ENCODE measurements at places on chromosomes 2 and 18.
A peak's percentile ranks its signal among the peaks of the same experiment; 100 is the strongest.

- DNase-seq: no peak
These were observed 279.7 kb downstream of the MBD2 start for GRCh38 chr18:53944721-53945120.

GRCh38 chr18:63564021-63564420, 21.9 kb downstream of the SERPINB12 start:
- DNase-seq: no peak

GRCh38 chr18:73511771-73512503, 635.7 kb downstream of the FBXO15 start:
- DNase-seq: no peak

- DNase-seq: peak; percentile 54
These were observed 90.2 kb downstream of the FAM161A start for GRCh38 chr2:61763605-61764034.

DNA sequence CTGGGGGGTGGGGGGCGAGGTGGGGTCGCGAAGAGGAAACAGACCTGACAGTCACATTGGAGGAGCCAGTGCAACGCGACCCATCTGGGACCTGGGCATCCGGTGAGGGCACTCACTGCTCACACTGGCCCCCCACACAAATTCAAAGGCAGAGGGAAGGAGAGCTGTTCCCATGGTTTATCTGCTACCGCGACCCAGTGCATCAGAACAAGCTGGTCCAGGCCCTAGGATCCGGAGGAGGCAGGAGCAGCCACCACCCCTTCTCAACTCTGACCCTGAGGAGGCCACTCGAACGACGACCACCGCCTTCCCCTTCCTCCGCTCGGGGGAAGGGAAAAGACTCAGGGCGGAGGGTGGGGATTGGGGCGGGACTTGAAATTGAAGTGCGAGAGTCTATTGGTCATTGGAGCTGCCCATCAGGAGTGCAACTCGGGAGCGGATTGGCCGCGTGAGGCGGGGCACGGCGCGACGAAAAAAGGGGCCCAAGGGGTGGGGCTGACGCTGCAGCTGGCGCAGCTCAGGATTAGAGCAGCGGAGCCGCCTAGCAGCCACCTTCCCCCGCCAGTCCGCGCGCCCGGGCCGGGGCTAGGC, at the start of gene CDK5R2:
Gene CDK5R2 (plus strand): TSS at position 526 of the 591 bp plus-strand sequence. CDS start 155 bp downstream, outside the sequence.
- DNase-seq: peak; percentile 16

DNA sequence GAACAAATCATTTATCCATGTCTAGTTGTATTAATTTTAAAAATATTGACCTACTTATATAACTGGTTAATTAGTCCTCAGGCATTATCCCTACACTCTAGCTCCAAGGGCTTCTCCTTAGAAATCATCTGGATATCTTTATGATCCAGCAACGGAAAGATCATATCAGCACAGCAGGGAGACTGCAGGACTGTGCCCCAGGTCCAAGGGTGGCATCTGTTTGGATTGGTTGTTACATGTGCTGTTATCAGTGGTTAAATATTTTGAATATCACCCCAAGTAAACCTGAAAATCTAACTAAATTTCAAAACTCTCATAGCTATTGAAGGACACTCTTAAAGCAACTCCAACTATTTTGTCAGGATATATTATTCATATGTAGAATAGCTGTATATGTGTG, 556.2 kb upstream of the ZEB2 start:
- DNase-seq: no peak

GRCh38 chr2:233445152-233445830, 91.0 kb downstream of the DGKD start:
- no peak for DNase-seq

DNA sequence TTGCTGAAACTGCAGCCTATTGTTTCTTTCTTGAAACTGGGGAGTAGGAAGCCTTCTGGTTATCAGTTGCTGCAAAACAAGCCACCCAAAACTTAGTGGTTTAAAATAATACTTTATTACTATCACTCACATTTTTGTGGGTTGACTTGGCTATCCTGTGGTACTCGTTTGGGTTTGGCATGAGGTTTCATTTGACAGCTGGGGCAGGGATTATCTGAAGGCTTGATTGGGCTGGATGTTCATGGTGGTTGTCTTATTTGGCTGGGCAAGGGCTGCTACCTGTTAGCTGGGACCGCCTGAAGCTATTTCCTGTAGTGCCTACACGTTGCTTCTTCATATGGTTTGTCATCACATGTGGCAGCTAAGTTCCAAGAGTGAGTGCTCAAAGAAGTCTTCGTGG, 122.3 kb downstream of the PLCL1 start:
- DNase-seq: no peak

GRCh38 chr18:10040287-10041011, 126.6 kb downstream of the VAPA start:
- DNase-seq: no peak

- no peak for DNase-seq
These were observed 51.1 kb downstream of the CTIF start for GRCh38 chr18:48589797-48590519.

DNA sequence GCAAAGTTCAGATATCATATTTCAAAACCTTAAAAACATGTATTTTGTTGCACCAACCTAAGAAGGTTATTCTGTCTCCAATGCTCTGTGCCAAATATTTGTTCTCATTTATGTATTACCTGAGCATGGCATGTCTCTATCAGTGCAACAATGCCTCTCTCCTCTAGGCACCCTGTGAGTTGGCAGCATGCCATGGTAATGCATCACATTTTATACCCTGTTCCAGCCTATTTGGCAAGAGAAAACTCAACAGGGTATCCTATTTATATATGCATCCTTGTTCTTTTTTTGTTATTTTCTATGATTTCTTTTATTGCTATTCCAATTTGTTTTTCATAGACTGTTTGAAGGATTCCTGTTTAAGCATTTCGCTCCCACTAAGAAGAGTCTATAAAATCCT, 126.3 kb upstream of the NRXN1 start:
- DNase-seq: no peak

GRCh38 chr2:94995553-94996304, 29.8 kb upstream of the MAL start:
- no peak for DNase-seq

GRCh38 chr2:177474998-177475397, 82.4 kb downstream of the AGPS start:
- no peak for DNase-seq

- DNase-seq: no peak
These were observed 230.8 kb downstream of the SEPTIN10 start for GRCh38 chr2:109382951-109383350.

Measured in NK-92 treated with Interleukin-12 subunit alpha and Interleukin-12 subunit beta, amount 100 ng/mL, for 24 hours (cell line).